ENCODE measurements at places on chromosomes 5 and 9.

- no peak for DNase-seq
These were observed 11.0 kb upstream of the SNCAIP start for GRCh38 chr5:122301016-122301415.

- no peak for DNase-seq
These were observed 15.7 kb upstream of the FGD3 start for GRCh38 chr9:92931606-92932005.

DNA sequence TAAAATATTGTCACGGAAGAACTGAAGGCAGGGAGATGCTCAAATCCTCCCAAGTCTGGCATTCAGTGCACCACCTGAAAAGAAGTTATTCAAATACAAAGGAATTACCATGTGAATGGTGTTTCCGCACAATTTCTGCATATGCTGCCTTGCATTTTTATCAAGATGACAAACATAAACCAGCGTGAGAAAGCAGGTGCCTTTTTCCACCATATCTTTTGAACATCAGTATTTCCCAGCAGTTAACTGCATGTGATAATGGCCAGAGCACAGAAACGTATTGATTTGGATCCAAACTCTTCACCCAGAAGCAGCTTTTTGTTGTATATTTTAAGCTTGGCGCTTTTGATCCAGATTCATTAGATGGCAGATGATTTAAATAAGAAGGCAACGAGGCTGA is 808.0 kb downstream of the TLE1 start:
- DNase-seq: no peak

DNA sequence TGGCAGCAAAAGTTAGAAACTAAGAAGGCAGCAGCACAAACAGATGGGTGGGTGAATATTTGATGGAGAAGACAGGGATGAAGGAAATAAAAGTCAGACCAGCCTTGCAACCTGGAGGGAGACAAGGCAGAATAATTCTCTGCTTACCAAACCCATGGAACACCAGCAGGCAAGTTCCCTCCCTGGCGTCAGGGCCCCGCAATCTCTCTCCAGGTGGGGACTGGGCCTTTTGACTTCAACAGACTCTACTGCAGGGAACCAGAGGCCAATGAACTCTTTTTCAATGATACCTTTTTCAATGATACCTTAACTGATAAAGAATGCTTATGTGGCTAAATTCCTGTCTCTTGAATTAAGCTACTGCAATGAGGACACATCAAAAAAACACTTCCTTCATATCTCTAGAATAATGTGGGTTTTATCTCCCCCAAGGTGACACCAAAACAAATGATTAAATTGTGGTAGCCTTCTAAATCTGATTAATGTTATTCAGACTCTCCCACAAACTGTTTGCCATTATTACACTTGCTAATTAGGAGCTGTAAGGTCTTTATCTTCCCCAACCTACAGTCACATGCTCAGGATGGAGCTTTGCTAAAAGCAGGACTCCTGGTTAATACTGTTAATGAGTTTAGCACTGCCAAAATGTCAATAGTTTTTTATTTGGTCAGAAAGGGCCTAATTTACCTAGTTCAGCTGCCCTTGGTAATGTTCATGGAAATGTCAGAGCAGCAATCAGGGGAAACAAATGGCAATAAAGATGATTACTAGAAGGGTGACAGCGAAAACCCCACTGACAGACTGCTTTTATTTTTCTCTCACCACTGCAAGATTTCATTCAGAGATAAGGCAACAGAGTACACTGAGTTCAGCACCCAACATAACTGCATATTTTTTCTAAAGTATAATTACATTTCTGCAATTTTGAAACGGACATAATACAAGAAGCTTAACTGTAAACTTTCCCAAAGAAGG is 165.5 kb downstream of the TSSK1B start:
- DNase-seq: no peak

DNA sequence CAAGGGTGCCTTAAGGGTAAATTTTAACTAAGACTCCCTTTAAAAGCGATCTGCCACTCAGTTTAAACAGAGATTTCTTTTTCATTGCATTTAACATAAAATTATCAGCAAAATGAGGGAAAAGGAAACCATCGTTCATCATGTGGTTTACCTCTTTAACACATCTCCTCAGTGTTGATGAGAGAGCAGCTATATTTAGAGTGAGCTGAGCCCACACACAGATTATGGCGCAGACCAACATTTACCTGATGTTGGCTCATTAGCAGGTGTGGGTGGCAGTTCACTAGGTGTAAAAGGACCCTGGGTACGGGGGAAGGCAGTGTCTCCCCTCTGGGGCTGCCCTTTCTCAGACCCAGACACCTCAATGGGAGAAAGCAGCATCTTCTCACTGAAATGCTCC is 149.8 kb downstream of the ENTREP1 start:
- no peak for DNase-seq

DNA sequence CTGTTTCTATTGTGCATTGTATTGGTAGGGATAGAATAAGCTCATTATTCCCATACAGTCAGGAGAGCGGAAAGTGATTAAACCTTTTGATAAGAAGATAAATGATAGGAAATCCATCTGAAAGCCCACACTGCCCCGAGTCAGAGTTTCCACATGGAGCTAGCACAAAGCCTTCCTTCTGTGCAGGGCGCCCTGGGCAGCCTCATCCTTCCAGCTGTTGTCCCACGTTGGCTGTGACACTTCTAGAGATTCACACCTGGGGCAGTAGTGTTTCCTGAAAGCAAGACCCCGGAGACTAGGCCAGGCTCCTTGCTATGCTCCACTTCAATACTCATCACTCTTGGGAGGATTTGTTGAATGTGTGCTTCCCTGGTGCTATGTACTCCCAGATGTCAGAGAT is 172.4 kb downstream of the SEMA6A start:
- no peak for DNase-seq

GRCh38 chr9:113179839-113180238 is 29.0 kb downstream of the SLC31A2 start:
- no peak for DNase-seq

- no peak for DNase-seq
These were observed 11.5 kb upstream of the JMY start for GRCh38 chr5:79224286-79224984.

DNA sequence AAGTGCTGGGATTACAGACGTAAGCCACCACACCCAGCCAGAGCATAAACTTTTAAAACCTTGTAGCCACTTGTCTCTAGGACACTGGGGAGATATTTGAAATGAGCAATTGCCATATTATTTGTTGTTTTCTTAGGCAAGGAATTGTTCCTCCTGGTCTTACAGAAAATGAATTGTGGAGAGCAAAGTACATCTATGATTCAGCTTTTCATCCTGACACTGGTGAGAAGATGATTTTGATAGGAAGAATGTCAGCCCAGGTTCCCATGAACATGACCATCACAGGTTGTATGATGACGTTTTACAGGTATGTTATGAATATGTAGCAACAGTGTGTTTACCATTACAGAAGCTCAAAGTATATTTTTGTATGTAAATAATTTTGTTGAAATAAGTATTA is 30.5 kb downstream of the SFXN1 start:
- DNase-seq: no peak

DNA sequence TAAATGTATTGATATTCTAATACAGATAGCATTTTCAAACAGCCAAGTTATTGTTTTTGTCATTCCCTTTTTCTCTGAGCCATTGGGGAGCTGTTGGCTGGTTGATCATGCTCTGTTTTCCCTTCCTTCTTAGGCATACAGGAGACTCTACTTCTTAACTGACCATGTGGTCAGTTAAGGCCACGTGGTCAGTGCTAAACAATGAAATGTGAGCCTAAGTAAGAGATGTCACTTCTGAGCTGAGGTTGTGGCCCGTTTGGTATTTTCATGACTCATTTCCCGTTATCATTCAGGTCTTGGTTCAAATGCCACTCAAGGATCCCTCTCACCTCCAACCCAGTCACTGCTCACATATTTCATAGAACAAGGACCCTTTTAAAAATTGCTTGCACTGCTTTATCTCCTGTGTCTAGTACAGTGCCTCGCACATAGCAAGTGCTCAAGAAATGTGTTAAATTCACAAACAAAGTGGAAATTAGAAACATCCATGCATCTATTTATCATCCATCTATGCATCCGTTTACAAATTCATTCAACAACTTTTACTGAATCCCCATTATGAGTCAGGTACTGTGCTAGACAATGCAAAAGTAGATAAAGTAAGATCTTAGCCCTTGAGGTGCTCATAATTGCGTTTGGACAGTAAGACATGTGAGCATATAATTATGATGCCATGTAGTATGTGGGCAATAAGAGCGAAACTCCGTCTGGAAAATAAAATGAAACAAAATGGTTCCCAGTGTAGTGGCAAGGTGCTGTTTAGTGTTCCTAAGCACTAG is 50.7 kb downstream of the ARRDC3 start:
- DNase-seq: no peak

DNA sequence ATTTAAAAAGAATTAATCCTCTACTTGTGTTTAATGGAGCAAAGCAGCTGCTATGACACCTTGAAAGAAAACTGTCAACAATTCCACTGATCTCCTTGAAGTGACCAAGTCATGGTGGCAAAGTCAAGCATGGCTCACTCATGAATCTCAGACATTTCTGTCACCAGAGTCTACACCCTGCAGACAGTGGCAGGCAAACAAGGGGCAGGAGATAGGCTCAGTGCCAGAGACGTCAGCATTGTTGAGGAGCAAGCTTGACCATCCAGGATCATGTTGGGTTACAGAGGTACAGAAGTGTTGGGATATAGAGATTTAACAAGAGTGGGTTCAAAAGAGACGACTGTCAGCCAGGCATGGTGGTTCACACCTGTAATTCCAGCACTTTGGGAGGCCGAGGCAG is 16.1 kb upstream of the VPS13A start:
- no peak for DNase-seq

- no peak for DNase-seq
These were observed 101.6 kb downstream of the TRIO start for GRCh38 chr5:14244721-14245120.

- DNase-seq: no peak
These were observed at the start of gene NPR3 for GRCh38 chr5:32710550-32711361. TSS of gene NPR3 (plus strand) at chr5:32711321. CDS start at chr5:32711777, 456 bp downstream.

DNA sequence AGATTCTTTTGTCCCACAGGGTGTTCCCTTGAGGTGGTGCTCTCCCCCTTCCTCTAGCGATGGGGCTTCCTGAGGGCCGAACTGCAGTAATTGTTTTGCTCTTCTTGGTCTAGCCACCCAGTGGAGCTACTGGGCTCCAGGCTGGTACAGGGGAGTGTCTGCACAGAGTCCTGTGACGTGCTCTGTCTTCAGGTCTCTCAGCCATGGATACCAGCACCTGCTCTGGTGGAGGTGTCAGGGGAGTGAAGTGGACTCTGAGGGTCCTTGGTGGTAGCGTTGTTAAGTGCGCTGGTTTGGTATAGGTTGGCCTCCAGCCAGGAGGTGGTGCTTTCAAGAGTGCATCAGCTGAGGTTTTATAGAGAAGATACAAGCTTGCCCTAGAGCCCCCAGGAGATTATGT is 20.4 kb upstream of the CEP72 start:
- DNase-seq: no peak

DNA sequence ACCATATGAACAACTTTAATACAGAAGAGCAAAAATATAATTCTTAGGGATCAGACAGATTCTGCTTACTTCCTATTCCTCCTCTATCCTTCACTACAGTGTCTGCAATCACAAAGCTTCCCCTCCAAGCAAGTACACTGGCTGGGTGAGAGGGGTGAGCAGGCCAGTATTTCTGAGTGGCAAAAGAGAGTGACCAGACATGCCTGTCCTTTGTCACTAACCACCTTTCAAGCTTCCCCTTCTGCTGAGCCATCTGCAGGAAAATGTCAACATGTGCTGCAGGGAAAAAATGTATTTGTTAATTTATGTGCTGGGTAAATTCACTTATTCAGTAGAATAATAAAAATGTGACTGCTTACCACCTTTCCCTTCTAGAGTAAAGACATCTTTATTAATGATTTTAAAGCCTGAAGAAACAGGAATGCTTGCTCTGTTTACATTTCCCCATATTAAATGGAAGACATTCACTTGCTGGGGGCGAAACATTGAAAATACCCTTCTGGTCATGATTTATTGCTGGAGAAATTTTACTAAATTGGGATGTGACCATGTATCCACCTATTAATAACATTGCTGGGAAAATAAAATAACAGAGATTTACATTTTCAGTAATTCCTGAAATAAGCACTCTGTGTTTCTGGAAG is 84.9 kb downstream of the SPOCK1 start:
- no peak for DNase-seq

- no peak for DNase-seq
These were observed 15.6 kb upstream of the CLK4 start for GRCh38 chr5:178642351-178642909.

DNA sequence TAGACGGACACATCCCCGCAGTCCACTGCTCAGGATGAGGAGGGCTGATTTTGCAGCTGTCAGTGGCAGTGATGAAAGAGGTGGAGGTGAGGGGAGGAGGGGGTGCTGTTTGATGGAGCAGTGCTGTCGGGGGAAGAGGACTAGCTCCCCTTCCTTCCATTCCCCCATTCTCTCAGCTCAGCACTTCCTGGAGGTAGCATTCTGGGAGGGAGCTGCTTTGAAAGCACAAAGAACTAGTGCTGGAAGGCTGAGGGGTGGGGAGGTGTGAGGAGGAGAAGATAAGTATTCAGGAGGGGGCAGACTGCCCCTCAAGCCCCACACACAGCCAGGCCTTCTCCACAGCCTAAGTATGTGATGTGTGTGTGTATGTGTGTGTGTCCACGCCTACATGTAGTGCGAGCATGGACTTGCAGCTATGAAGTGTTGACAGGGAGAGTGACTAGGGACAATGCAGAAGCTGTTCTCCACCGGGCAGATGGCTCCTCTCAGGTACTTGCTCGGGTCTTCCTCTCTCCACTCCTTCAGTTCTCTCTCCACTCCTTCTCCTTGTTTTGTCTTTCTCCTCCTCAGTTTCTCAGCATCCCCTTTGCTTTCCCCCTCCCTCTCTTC is 65.5 kb upstream of the HSPA9 start:
- no peak for DNase-seq

GRCh38 chr9:76558465-76558864 is 99.5 kb downstream of the GCNT1 start:
- DNase-seq: no peak

DNA sequence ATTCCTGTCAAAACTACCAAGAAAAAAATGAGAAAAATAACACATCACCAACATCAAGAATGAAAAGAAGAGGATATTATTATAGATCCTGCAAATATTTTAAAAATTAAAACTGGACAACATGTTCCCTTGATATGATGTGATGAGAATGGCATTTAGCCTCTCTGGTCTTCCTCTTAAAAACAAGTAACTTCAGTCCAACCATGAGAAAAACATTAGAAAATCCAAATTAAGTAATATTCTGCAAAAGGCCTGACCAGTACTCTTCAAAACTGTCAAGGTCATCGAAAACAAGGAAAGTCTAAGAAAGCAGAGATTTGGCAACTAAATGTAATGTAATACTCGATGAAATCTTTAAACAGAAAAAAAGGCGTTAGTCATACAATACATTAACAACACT is 167.1 kb upstream of the SNX2 start:
- DNase-seq: no peak

DNA sequence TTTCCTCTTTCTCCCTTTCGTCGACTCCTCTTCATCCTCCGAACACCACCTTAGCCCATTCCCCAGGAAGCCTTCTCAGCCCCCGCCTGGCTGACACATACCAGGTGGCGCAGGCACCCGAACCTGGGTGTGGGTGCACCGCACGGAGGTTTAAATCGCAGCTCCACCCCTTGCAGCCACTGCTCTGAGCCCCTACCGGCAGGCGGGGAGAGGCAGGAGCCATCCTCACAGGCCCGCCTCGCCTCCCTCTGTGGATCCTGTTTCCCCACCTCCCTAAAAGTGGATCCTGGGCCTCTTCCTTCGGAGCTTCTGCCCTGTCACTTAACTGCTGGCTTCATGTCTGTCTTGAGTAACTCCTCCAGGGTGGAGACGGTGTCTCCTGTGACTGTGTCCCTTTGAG is 110.7 kb downstream of the OLFM1 start:
- no peak for DNase-seq

All from mesothelial cell of epicardium (in vitro differentiated cells).